Activated CD4-positive, alpha-beta T cell treated with anti-CD3 and anti-CD28 coated beads, Interleukin-2, amount 10 ng/mL, durations not matched to agents 7 days and 5 days (primary cell): ENCODE measurements at places on chromosomes 1 and 21. TPM values are rescaled to one million over a fixed set of nuclear protein-coding genes. Genes with fewer than 3 reads are reported as not detected.

The B3GALT6 gene
- 15.8 TPM for total RNA-seq

The TGFB2 gene
- not detected for total RNA-seq

The NPPA gene
- not detected for total RNA-seq

The DAB1 gene
- 2.1 TPM for total RNA-seq

The CRP gene
- not detected for total RNA-seq

The C1orf226 gene
- total RNA-seq = not detected

The CA6 gene
- 0.25 TPM for total RNA-seq
